Right ventricle myocardium inferior (tissue), 1 donor: ENCODE measurements at places on chromosomes 6 and 20. TPM values are rescaled to one million over a fixed set of nuclear protein-coding genes. Genes with fewer than 3 reads are reported as not detected.

The CDKN1A gene
- total RNA-seq: 63.8 TPM

DNA sequence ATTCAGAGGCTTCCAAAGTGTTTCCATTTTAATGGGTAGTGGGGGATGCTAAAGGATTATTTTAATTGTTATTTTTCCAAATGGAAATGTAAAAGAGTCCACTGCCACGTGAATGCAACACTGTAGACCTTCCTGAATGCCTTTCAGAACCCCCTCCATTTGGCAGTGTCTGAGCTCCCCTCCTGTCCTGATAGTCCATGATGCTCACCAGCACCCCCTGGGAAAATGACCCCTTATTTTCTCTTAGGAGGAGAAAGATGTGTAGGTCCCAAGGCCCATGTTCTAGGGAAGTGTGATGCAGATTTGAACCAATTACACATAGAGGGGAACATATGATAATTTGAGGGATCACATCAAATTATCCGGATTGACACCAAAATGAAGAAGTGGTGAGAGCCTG, 46.8 kb upstream of the SH3BGRL2 start:
- no peak for DNase-seq

DNA sequence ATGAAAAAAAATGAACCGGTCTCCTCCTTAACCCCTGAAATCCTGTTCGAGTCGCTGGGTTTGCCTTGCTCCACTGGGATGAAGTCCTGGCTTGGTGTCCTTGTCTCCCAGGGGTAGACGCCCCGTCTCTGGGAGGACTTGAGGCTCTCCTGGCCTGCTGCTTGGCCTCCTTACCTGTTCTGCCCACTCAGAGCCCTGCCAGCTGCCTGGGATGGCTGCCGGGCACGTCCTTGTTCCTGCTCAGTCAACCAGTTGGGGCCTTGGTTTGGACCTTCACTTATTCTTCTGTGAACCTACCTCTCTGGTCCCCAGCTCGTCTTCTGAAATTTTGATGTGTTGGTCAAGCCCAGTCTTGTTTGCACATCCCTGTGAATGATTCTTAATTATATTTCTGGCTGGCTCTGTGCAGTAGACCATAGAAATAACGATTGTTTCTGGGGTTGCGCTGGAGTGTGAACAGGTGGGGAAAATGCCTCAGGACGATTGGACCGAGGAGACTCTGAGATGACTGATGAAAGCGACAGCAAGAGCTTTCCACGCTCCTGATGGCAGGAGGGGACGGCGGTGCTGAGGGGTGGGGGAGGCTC, 126.5 kb upstream of the ESR1 start:
- no peak for DNase-seq

DNA sequence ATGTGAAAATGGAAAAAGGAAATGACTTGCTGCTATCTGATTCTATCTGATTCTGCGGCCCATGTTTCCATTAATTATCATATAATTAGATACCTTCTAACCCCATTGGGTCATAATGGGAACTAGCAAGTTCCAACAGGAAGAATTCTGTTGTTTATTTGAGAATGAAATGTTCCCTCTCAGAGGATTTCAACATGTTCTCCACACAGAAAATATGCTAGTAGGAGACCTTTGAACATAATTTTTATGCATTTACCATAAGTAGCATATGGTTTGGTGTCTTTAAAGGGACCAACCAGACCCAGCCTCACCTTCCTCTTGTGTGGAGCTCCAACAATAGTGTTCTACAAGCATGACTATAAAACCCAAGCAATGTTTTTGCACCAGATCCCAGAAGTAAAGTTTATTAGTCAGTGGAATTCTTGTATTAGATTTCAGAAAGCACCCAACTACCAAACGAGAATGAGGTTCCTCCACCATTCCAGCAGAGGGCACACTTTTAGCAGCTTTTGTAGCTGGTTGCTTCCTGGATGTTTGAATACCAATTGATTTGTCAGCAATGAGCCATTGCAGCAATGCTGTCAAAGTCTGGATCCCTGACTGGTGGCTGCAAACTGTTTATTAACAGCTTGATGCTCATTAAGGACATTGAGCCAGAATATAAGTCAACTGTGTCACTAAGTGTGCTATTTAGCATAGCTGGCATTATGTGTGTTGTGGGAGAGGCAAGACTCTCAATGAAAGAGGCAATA, 143.6 kb upstream of the GJE1 start:
- no peak for DNase-seq

- no peak for DNase-seq
Observed at GRCh38 chr6:157647261-157647915, 175.7 kb upstream of the SNX9 start.

The ZBTB9 gene
- 4.1 TPM for total RNA-seq

The CLIC1 gene
- total RNA-seq: 102 TPM

DNA sequence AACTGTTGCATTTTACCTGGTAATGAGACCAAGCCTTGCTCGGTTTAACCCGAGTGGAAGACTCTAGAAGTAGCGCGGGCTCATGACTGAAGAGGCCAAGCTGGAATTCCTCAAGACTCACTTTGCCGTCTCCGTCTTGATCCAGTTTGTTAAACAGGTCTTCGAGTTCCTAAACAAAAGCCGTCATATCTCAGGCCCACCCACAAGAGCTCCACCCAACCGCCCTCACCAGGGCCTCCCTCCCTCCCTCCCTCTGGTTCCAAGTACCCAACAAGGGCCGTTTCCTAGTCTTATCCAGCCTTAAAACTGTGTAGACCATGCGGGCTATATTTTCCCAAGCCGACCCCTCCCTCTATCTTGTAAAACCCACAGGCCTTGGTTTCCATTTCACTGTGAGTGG, 81.4 kb downstream of the NINL start:
- no peak for DNase-seq

The FGD2 gene
- 7.9 TPM for total RNA-seq
